ENCODE measurements at places on chromosomes 6 and 20.

- DNase-seq = no peak
Measured at GRCh38 chr20:23454816-23455215, 2.1 kb upstream of the CST11 start.

- no peak for DNase-seq
Measured at GRCh38 chr6:143322386-143322785, 128.1 kb downstream of the ADAT2 start.

DNA sequence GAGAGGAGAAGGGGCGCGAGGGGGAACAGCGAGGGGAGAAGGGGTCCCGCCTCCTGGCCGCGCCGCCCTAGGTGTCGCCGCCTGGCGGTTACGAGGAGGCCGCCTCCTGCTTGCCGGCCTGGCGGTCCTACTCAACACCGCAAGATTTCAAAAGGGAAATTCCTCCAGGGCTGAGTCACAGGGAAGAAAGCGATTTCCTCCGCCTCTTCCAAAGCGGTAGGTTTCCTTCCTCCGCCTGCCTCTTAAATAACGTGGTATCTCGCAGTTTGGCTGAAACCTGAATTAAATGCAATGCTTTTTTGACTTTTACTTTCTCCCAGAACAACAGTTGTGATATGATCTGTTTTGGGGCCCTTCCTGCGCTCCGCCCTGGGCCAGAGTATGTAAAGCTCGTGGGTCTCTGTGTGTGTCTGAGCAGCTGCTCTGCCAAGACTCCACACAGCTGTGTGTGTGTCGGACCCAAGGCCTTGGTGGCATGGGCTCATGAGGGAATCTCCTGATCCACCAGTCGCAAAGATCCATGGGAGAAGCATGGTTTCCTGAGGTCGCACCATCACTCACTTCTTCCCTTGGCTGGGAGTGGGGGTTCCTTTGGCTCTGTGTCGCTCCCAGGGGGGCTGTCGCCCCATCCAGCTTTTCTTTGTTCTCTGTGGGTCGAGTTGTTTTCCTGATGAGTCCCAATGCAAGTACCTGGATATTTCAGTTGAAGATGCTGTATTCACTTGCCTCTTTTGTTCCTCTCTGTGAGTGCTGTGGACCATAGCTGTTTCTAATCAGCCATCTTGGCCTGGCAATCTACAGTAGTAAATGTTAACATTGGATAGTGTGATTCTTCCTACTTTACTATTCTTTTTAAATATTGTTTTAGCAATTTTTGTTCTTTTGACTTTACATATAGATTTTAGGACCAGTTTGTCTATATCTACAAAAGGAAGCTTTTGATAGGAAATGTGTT lies 31.6 kb upstream of the NOTCH4 start:
- DNase-seq = no peak

- DNase-seq = no peak
Measured at GRCh38 chr6:41327177-41327576, 8.2 kb upstream of the NCR2 start.

- DNase-seq = no peak
Measured at GRCh38 chr6:159328052-159328451, 158.9 kb downstream of the FNDC1 start.

DNA sequence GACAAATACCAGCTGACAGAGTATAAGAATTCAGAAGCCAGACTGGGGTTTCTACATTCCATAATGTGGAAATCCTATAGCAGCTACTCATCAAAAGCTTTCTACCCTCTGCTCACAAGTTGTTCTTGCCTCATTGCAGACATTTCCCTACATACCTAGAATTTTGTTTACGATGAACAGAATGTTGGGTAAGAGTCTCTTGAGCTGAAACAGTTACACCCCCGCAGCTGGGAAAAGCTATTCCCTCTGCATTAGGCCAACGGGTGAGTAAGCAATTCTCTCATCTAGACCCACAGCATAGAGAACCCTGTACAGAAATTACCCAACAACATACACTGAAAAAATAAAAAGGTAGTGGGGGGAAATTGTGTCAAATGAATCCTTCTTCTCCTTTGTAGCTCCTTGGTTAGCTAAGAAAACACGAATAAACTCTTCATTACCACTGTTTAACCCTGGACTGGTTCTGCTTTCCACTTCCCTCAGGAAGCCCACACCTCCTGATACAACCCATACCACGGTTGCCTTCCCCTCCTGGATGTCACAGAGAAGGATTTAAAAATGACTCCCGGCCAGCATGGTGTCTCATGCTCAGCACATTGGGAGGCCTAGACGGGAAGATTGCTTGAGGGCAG lies 215.0 kb upstream of the SHLD1 start:
- DNase-seq = peak; percentile 69

DNA sequence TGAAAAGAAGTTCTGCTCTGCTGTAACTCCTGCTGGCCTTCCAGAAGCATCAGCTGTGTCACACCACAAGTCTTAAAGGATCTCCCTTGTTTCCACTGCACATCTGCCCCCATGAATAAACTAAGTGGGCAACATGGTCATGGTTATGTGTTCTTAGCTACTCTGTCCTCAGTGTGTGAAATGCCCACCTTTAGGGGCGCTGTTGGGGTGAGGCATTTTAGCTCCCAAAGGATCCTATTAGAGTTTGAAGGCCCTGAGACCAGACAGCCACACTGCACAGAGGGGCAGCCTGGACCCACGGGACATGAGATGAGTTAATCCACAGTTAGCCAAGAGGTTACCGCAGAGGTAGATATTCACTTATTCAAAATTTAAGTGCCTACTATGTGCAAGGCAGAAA lies 294.3 kb upstream of the QKI start:
- no peak for DNase-seq

- no peak for DNase-seq
Measured at GRCh38 chr6:107323133-107323785, 136.1 kb downstream of the PDSS2 start.

DNA sequence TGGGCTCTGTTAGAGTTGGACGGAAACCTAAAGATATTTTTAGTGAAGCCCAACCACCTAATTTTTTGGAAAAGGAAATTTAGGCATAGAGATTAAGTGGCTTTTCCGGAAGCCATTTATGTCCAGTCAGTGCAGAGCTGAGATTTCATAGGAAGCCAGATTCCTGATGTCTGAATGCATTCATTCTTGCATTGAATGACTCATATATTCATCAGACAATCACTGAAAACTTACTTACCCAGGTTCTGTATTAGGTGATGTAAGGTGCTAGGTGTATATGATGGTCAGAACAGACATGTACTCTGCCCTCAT lies 4.1 kb downstream of the SH3BGRL2 start:
- no peak for DNase-seq

DNA sequence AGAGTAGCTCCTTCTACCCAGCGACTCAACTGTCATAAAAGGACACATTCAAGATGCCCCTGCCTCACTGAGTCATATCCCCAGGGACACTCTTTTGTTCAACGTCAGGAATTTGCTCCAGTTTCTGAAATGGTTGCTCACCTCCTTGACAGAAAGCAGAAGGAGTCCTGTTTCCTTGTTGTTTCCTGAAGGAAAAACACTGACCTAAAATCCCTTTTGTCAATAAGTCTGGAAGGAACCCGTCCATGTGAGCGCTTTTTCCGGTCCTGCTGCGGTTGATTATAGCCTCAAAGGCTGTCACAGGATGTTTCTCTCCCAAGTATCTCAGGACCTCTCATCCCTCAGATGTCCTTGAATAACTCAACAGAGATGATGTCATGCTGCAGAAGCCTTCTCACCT lies 113.6 kb upstream of the PLEKHG1 start:
- DNase-seq = no peak

DNA sequence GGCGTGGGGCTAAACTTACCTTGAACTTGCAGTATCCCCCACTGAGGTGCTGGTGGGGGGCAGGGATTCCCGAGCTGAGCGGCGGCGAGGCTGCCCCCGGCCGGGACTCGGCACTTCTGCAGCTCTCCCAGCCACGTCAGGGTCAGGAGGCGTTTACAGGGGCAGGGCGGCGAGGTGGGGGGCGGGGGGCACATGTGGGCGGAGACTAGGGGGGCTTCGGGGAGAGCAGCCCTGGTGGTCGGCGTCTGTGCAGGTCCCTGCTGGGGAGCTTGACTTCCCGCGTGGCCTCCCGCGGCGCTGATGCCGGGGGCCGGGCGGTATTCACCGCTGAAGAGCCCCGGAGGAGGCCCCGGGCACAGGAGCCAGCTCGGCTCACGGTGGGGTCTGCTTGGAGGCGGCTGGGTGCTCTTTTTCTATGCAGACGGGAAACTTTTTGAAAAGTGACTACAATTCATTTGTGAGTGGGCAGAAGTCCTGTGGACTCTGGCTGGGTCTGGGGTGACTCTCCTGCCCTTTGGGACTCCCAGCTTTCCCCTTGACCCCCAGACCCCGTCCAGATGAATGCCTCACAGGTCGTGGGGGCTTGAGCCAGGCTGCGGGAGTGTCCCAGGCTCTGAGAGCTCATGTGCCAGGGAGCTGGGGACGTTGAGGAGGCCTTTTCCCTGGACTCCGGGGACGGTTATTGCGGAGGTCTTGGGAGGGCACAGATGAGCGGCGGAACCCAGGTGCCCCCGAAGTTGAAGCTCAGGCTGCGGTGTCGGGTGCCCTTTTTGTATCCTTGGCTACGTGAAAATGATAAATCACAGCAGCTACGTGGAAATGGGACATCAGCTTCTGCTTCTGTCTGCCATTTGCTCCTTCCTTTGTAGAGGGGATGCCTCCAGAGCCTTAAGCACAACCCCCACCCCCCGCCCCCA lies 75.9 kb upstream of the GATA5 start:
- DNase-seq = peak; percentile 28

DNA sequence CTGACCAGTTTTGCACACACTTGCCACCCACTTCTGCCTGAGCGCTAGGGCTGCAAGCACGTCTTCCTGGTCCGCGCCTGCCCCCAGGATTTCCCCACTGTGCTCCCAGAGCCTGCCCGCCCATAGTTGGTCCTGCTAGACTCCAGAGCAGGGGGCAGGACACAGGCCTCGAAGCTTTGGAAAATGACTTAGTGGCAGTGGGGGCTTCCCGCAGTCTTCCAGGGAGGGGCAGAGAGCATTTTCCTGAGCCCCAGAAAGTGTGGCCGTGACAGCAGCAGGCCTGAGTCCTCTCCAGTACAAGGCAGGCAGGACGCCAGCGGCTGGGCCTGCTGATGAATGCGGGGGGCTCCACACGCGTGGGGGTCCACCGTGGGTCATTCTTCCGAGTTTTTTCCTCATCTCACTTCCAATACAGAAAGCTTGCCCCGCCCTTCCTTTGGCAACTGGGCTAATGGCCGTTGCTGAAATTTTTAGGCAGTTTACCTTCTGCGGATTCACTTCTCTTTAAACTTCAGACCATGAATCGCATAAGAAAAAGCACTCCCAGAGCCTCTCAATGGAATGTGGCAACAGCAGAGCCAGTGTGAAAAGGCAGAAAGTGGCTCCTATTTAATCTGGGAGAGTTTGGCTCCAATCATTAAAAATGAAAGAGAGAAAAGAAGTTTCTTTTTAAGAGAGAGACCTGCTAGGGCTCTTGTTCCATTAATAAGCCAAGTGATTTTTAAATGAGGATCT lies 383.8 kb downstream of the CDH4 start:
- DNase-seq = no peak

DNA sequence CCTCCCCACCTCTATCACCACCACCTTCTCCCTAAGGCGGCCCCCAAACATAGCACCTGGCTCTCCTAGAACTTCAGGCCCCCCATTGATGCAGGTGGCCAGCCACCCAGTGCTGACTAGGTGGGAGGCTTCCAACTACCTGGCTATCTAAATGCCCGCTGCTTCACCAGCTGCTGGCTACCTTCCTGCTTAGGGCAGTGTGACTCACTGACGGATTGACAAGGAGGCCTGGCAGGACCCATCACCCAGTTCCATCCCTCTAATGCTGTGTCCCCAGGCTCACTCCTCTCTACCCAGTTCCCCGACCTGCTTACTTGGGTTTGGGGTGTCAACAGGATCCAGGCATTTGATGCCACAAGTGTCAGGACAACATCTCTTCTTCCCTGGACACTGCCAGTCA lies 1.1 kb downstream of the SLPI start:
- DNase-seq = no peak

Measured in GDM1 (cell line).